ENCODE measurements at places on chromosomes 7 and 10. TPM values are rescaled to one million over a fixed set of nuclear protein-coding genes. Genes with fewer than 3 reads are reported as not detected.

TMEM140 gene
- polyA plus RNA-seq = 10.5 TPM

CYP26C1 gene
- not detected for polyA plus RNA-seq

SYT15B gene
- 0.65 TPM for polyA plus RNA-seq

PRKG1 gene
- polyA plus RNA-seq = 59.2 TPM

POLR1F gene
- 12.4 TPM for polyA plus RNA-seq

NPC1L1 gene
- 0.07 TPM for polyA plus RNA-seq

MYL7 gene
- 1.7 TPM for polyA plus RNA-seq

UBTD1 gene
- polyA plus RNA-seq = 13.1 TPM

PON1 gene
- polyA plus RNA-seq = 0.32 TPM

VWDE gene
- polyA plus RNA-seq = 2.7 TPM

LEP gene
- 0.06 TPM for polyA plus RNA-seq

MPP7 gene
- polyA plus RNA-seq = 4.1 TPM

C10orf67 gene
- not detected for polyA plus RNA-seq

RASSF4 gene
- 69.7 TPM for polyA plus RNA-seq

HOXA6 gene
- 4.6 TPM for polyA plus RNA-seq

EIF5AL1 gene
- 4.3 TPM for polyA plus RNA-seq

KCNIP2 gene
- 2.1 TPM for polyA plus RNA-seq

STK31 gene
- polyA plus RNA-seq = 1.7 TPM

ANKRD61 gene
- 0.90 TPM for polyA plus RNA-seq

NODAL gene
- 0.18 TPM for polyA plus RNA-seq

GDF10 gene
- polyA plus RNA-seq = 6.1 TPM

CDK1 gene
- polyA plus RNA-seq = 41.9 TPM

PNLIPRP1 gene
- polyA plus RNA-seq = 0.15 TPM

SGCE gene
- polyA plus RNA-seq = 142 TPM

GJD4 gene
- 11.9 TPM for polyA plus RNA-seq

ASIC3 gene
- polyA plus RNA-seq = 8.0 TPM

ETV1 gene
- polyA plus RNA-seq = 14.1 TPM

GSTO1 gene
- 38.6 TPM for polyA plus RNA-seq
